ENCODE measurements at places on chromosomes 12 and 14.

- DNase-seq, result no peak
Observed at GRCh38 chr12:115998794-115999478, 278.6 kb downstream of the MED13L start.

DNA sequence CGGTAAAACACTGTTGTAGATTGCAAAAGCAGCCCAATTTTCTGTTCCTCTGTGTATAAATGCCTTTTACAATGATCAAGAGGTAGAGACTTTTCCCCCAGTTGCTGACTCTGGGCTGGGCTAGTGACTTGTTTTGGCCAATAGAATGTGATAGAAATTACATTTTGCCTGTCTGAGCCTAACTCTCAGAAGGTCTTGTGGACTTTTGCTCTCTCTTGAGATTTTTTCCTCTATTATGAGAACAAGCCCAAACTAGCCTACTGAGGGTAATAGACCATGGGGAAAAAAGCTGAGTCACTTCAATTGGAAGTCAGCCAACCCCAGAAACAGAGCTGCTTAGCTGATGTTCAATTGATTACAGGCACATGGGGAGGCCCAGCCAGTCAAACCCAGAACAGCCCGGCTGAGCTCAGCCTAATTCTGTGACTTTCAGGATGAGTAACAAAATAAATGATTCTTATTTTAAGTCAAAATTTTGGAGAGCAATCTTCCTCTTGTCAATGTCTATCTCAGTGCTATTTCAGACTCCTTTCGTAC, 61.4 kb downstream of the MYF5 start:
- DNase-seq, result peak; percentile 50

- no peak for DNase-seq
Observed at GRCh38 chr14:55243813-55244212, 27.4 kb upstream of the FBXO34 start.

DNA sequence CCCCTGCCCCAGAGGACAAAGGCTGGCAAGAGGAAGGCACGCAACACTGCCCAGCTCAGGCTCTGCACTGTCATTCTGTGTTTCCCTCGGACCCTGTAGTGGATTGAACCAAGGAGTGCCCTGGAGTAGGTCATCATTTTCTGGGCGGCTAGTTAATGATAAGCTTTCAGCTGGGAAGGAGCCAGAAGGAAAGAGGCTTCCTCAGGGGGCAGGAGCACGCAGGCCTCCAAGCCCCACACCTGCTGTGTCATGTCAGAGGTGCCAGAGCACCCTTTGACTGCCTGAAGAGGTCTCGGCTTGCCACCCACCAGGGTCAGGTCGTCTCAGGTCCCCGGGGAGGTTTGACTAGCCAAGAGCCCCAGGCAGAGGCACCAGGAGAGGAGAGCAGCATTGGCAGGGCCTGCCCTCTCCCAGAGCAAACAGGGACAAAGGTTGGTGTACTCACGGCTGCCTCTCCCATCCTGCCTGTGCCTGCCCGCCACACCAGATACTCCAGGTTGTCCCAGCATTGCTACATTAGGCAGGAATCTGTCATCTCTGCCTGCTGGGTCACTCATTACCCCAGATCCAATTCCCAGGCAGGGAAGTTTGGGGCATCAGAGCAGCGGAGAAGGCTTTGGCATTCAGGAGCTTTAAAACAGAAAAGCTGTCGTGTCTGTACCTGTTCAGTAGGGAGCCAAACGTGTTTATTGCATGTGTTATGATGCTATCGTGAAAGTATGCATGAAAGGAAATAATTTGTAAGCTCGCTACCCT, 33.5 kb upstream of the ATP2A2 start:
- DNase-seq, result no peak

DNA sequence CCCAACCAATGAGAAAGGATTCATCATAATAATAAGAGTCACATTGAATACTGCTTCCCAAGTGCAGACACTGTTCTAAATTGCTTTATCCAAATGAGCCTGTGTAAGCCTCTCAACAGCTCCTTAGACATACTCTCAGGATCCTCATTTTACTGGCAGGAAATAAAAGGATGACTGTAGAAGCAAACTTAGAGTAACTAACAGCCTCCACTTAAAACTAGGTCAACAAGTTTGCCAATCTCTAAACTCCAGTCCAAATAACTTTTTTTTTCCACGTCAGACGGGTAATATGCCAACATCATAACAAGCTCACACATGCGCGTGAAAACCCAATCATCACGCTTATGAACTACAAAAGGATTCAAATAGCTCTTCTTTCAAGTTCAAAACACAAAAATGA, 15.3 kb upstream of the DPF3 start:
- no peak for DNase-seq

DNA sequence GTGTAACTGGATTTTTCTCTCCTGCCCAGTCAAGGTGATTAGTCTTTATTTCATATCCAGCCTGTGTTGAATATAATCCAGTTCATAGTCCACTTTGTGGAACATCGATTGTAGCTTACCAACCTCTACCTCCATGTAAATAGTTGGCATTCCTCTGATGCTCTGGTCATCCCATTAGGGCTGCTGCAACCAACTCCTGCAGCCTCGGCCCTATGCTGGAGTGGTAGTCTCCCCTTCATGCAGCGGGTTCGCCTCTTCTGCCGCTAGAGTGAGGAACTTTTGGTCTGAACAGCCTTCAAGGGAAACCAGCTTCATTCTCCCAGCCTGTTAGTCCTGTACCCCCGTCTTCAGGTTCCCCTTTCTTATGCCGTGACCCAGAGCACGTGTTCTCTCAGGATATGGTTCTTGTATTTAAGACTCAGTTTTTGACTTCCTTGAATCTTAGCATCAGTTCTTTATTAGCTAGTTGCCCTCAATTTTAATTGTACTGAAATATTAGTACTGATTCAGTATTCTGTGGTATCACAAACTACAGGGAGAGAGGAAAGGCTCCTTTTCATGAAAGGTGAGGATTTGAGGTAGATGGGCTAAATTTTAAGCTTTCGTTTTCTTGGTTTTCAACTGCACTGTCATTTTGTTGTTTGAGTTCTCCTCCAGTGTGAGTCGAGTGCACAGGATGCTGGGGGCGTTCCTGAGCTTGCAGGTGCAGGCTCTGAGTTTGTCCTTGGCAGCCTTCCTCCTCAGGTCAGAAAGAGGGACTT, 33.2 kb downstream of the ZNF664 start:
- DNase-seq, result no peak

GRCh38 chr12:72330784-72331183, 58.6 kb downstream of the TRHDE start:
- DNase-seq, result no peak

GRCh38 chr12:52260361-52261207, 13.9 kb upstream of the KRT86 start:
- DNase-seq, result peak; percentile 50

DNA sequence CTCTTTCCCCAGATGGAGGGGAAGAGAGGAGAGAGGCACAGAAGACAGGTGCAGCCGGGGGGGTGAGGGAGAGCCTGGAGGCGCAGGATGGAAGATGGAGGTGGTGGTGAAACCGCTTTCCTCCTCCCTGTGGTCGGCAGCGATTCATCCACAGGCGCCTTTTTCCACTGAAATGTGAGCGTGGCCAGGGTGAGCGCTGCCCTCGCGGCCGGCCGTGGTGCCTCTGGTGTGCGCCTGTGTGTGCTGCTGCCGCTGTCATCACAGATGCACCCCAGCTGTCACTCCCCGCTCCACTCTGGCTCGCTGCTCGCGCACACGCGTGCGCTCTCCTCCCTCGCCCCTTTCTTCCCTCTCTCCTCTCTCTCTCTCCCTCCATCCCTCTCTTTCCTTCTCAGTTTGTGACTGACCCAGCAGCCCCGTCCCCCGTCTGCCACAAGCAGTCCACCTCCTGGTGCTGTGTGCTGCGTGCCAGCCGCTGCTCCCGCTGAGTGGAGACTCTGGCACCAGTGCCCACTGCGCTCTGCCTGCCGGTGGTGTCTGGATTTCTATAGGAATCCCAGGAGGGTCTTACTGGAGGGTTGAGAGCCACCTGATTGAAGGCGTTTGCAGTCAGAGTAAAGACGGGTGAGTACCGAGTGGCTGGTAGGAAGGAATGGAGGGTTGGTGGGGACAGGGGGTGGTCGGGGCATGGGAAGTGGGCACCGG, at the start of gene LRTM2:
Gene LRTM2, plus strand, starts transcription at position 375 of the 705 bp plus-strand sequence. CDS start 7,584 bp downstream, outside the sequence.
- no peak for DNase-seq

DNA sequence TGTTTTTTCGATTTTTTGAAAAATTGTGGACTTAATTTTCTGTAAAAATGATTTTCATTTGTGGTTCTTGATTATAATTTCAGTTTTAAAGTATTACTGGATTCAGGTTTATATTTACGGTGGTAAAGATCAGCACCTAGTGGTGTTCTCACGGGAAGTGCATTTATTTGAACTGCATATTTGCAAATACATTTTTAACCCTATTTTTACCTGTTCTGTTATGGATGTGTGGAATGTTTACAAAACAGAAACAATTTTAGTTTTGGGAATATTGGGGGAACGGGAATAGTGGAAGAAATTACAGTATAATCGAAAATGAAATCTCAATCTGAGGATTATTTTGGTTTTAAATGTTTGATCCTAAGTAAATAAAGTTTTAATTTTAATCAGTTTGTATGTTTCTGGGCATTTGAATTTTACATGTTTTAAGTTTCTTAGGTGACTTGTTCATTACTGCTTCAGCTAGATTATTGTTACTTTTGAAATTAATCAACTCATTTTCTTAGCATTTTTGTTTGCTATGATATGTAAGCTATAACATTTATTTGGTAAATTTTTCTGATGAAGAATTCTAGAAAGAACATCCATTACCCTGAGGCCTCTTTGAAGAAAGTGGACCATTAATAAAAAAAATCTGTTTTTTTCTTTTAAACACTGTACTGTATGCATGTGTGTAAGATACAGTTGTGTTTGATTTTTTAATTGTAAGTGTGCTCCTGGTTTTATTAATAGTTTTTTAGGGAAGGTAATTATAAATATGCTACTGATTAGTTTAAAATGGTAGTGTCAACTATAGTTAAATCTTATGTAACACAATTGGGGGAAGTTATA, 942 bp downstream of the ATF7IP start:
- DNase-seq, result no peak

DNA sequence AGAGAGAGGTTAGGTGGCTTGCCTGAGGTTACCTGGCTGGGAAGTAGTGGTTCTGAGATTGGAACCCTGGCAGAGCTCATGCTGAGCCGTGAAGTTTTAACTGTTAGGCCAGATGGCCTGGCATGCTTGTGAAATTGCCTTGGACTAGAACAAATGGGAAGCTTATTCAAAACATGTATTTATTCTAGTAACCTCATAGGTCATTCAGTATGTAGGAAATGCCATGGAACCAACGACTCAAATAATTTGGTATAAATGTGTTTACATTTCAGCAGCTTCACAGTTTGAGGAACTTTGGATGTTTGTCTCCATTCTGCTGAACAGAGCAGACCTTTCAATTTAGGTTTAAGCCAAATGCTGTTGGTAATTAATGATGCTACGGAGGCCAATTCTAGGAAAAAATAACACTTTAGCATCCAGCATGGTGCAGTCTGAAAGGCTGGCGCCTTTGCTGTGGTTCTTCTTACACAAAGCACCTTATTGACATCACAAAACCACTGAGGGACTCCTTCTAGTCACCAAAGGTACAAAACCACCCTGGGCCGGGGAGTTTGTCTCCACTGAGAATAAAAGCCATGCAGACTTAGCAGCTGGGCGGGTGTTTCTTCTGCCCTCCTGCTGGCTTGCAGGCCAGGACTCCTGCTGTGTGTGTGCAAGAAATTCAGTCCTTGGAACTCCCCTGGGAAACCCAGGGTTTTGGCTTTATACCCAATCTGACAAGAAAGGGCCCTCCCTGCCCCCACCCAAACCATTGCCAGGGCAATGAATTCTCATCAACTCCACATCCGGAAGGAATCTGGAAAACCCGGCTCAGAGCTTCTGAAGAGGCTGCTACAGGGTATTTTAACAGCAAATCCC, 64.2 kb downstream of the ELK3 start:
- DNase-seq, result no peak

DNA sequence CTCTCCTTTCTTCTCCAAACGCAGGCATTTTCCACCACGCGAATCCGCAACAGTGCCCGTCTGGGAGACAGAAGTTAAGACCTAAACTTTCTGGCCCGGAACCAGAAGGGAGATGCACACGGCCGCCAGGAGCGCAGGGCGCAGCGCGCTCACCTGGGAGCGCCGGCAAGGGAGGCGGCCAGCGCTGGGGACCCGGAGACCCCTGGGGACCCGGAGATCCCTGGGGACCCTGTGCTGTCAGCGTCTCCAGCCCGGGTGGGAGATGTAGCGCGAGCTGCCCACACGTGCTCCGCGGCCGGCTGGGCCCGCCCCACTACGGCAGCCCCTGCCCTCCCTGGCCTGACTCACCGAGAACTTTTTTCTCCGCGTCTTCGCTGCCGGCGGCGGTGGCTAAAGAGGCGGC, 620 bp downstream of the YBX3 start:
- DNase-seq, result peak; percentile 35

DNA sequence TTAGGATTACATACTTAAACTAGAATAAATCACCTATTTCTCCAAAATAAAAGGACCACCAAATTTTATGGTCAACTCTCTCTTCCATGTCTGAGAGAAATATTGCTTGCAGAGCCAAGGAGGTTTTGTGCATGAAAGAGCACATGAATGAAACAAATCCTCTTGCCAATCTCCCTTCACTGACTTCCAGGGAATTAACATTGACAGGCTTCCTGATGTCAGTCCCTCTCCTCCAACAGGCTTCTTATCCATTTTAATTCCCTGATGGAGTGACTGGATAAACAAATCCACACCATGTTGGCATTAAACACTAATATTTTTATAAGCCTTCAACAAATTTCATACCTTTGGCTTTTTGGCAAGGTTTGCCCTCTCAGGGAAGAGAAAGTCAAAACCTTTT, 45.3 kb upstream of the CNTN1 start:
- no peak for DNase-seq

- DNase-seq, result no peak
Observed at GRCh38 chr12:15520844-15521243, 198.5 kb downstream of the PTPRO start.

GRCh38 chr12:123143736-123144461, 7.0 kb downstream of the PITPNM2 start:
- no peak for DNase-seq

GRCh38 chr12:47882781-47883546, 21.8 kb downstream of the VDR start:
- DNase-seq, result no peak

GRCh38 chr12:107007411-107007810, 20.5 kb upstream of the MTERF2 start:
- no peak for DNase-seq

DNA sequence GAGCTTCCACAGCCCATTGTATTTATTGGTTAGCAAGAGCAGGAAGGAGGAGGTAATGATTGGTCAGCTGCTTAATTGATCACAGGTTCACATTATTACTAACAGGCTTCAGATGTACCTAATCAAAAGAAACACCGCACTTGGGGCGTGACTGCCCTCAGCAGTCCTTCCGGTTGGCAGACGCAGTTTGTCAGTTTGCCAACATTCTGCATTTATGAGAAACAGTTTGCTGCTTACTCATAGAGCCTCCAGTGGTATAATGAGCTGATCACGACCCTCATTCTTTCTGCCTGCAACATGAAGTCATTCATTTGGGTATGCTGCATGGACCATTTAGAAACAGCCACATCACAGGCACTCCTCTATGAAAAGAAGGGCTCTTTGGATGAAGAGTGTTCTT, 42.5 kb upstream of the PPM1H start:
- no peak for DNase-seq

DNA sequence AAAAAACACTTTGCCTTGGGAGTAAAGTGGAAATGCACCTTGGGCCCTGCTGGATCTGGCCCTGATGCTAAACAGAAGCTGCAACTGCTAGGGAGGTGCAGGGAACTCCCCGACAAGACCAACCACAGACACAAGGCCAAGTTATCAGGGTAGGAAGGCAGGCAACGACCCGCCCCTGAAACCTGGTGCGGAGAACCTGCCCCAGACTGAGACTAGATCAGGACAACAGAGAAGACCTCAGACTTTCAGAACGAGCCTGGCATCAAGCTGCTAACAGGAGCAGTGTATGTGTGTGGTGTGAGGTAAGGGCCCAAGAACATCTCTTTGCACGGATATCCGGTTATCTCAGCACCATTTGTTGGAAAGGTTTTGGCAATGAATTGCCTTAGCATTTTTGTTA, 233.7 kb upstream of the RTL1 start:
- DNase-seq, result no peak

All from HEK293T (cell line).